ENCODE measurements at places on chromosomes 5 and 9.

DNA sequence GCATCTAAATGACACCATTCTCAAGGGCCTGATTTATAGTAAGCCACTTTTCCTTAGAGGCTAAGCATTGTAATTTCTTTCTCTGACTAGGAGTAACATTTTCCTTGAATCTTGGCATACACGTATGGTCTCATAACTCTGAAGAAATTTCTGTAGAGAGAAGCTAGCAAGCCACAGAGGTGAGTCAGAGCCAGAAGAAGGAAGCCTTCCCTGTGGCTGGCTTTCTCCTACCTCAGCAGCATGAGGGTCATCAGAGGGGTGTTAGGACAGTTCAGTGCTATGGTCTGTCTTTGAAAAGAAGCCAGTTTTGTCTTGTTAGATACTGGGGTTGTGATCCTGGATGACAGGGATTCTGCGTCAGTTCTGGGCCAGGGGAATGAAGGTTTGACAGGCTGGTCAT is 3.2 kb downstream of the SNX30 start:
- DNase-seq = no peak

DNA sequence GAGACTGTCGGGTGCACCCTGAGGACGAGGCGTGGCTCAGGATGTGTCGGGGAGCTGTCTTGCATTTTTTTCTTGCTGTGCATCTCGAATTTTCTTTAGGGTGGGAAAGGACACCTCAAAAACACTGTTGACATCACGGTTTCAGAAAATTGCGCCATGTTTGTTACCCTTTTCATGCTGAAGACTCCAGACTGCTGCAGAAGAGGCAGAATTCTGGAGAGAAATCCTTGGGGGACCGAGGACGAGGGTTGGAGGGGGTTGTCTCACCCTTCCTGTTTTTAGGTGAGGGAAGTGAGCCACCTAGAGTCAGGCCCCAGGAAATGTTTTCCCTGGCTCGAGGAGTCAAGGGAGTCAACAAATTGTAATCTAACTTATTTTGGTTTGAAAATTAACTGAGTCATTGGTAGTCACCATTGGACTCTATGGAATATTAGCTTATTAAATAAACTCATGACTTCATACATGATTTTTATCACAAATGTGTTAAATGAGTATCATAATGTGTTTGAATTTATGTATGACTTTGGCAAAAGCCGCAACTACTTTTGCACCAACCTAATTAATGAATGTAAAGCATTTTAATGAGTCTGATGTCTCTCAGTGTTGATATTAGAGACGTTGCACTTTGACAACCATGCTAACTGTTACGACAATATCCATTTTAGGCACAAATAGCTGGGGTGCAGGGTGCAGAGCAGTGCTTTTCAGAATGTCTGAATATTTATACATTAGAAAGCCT is 724 bp upstream of the LYSMD3 start:
- peak; percentile 17 for DNase-seq

- DNase-seq = peak; percentile 62
These were observed at the start of gene TCF7 for GRCh38 chr5:134113902-134114875. Gene TCF7 (plus strand): TSS chr5:134114681. CDS start chr5:134114907, 226 bp downstream.

GRCh38 chr9:18447131-18447530 is 26.8 kb upstream of the ADAMTSL1 start:
- DNase-seq = no peak
